GM12878 (cell line): ENCODE measurements at places on chromosomes 5 and 9.

- DNase-seq = no peak
These were observed 18.8 kb downstream of the NANS start for GRCh38 chr9:98075332-98075805.

DNA sequence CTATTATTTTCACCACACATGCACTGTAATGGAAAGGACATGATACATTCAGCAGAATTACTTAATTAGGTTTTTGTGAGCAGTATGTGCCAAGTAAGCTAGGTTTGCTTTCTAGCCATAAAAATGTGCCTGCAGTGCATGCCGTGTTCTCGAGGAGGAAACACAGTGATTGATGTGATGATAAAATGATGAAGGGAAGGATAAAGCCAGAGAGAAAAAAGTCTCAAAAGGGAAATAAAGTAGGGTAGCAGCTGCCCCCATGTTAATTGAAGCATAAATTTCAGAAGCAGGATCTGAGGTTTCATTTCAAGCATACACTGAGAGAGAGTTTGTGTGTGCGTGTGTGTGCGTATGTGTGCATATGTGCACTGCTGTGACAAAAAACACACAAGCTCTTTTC, 714.2 kb upstream of the C9orf72 start:
- DNase-seq = no peak

DNA sequence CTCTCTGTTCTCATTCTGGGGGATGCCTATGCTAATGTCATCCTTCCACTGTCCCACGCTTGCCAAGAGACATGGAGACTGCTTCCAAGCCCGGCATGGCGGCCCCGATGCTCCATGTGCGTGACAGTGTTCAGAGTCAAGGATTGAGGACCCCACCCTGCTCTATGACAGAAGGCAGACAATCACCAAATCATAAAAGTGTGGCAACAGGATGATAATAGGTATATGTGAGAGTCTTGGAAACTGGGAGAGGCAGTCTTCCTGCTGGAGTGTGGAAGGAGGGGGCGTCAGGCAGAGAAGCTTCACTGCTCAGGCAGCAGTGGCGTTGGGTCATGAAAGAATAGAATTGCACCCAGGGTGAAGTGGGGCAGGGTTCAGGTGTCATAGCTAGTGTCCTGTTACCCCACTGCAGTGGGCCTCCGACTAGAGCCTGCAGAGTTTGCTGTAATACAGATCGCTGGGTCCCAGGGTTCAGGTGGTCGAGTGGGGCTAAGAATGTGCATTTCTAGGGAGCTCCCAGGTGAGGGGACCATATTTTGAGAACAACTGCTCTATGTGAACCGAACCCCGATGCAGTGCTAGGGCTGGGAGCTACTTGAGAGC, 12.5 kb upstream of the GADD45G start:
- DNase-seq = no peak

- DNase-seq = no peak
These were observed 384.6 kb upstream of the CD180 start for GRCh38 chr5:67581203-67581602.

DNA sequence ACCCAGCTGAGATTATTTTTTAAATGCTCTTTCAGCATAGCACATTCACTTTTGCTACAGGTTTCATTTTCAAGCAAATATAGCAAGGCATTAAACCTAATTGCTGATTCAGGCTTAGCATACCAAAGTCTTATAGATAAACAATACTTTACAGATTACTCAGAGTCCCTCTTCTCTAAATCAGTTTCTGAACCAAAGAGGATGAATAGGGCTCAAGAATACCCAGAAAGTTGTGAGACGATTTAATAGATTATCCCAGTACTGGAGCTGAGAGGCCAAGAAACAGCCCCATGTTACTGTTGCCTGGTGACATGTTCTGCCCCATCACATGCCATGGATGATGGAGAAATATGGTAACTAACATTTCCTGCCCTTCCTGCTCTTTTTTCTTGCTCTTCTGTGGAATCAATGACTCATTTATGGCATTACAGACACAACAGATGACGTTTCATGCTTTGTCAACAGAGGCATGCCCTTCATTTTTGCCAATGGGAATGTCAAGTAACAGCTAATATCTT, 18.1 kb upstream of the SSBP2 start:
- no peak for DNase-seq

GRCh38 chr9:8864545-8864896, 1064.9 kb upstream of the DMAC1 start:
- no peak for DNase-seq

GRCh38 chr9:28215536-28216299, 642.4 kb upstream of the C9orf72 start:
- DNase-seq = no peak

- no peak for DNase-seq
These were observed 94.7 kb downstream of the SERINC5 start for GRCh38 chr5:80161165-80161564.

GRCh38 chr5:96111080-96111756, 149.6 kb upstream of the ELL2 start:
- DNase-seq = no peak

DNA sequence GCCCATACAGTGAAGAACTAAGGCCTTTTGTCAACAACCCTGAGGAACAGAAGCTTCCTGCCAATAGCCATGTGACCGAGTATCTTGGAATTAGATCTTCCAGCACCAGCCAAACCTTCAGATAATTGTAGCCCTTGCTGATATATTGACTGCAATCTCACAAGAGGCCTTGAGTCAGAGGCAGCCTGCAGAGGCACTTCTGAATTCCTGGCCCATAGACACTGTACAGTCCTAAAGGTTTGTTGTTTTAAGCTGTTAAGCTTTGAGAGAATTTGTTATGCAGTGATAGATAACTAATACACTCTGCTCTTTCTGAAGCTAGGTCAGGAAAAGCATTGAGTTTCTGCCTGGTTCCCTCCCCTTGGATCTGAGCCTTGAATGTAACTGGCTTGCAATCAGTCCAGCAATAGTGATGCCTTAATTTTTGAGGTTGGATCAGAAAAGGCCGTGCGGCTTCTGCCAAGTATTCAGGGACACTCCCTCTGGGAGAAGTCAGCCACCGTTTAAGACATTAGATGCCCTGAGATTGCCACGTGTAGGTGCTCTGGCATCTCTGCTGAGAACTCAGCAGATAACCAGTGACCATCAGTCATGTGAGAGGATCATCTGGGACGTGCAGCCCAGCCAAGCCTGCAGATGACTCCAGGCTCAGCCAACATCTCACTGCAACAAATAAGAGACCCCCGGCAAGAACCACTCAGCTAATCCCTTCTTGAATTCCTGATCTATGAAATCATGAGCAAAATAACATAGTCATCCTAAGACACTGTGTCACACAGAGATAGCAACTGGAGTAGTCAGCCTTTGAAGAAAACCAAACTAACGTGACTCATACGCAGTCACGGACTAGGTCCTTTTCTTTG, 126.8 kb upstream of the STC2 start:
- DNase-seq = no peak

- DNase-seq = no peak
These were observed 9.8 kb downstream of the KIF12 start for GRCh38 chr9:114089206-114089840.

GRCh38 chr9:37953775-37954437, 50.0 kb upstream of the SLC25A51 start:
- DNase-seq = peak; percentile 80

- no peak for DNase-seq
These were observed 86.4 kb downstream of the AMBP start for GRCh38 chr9:113991714-113992113.

DNA sequence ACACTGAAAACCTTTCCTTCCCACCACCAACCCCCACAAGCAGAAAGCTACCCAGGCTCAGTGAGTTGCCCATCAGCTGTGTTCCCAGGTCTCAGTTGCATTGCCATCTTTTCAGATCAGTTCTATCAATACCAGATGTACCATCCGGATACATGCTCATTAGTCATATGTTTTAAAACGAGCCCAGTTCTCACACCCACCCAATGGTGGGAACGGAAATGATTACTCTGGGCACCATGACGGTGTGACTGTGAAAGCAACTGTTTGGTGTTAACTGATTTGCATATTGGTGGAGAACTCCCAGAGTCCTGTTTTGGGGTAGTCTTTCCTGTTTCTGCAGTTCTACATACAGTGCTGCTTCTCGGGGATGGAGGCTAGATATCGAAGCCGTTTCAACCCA, 212.3 kb downstream of the TRIM36 start:
- DNase-seq = peak; percentile 48

DNA sequence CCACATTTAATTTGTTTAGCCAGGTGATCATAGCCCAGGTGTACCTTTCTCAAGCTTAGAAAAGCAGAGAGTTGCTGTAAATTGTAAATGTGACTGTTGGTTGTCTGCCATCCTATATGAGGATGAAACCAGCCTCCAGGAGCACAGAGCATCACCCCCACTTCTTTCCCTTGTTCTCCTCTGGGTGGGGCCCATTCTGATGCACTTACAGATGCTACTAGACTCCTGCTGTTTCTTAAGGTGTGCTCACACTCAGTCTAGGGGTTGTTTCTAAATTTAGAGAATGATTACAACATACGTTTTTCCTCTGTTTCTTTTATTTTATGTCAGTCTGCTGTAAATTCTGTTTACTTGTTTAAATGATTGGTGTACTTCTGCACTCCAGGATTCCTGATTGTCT, 10.5 kb downstream of the PTCD2 start:
- DNase-seq = no peak

DNA sequence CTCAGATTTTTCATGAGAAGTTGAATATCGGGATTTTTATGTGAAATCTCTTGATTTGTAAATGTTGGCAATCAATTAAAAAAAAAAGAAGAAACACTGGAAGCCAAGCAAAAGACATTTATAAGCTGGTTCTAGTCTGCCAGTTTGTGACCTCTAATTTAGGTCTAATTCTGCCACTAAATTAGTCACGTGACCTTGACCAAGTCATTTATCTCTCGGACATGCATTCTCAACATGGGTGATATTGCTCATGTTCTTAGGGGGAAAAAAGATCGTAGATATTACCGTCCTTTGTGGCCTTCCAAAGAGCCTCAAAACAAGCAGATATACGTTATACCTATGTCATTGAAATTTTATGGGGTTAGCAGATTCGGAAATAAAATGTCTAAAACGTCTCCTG, 52.9 kb upstream of the PTPDC1 start:
- DNase-seq = no peak

- DNase-seq = no peak
These were observed 112.1 kb downstream of the NUDT12 start for GRCh38 chr5:103450333-103451061.

GRCh38 chr9:11966786-11967185, 726.4 kb upstream of the TYRP1 start:
- no peak for DNase-seq

GRCh38 chr5:1057485-1058082, 49.0 kb downstream of the NKD2 start:
- no peak for DNase-seq

DNA sequence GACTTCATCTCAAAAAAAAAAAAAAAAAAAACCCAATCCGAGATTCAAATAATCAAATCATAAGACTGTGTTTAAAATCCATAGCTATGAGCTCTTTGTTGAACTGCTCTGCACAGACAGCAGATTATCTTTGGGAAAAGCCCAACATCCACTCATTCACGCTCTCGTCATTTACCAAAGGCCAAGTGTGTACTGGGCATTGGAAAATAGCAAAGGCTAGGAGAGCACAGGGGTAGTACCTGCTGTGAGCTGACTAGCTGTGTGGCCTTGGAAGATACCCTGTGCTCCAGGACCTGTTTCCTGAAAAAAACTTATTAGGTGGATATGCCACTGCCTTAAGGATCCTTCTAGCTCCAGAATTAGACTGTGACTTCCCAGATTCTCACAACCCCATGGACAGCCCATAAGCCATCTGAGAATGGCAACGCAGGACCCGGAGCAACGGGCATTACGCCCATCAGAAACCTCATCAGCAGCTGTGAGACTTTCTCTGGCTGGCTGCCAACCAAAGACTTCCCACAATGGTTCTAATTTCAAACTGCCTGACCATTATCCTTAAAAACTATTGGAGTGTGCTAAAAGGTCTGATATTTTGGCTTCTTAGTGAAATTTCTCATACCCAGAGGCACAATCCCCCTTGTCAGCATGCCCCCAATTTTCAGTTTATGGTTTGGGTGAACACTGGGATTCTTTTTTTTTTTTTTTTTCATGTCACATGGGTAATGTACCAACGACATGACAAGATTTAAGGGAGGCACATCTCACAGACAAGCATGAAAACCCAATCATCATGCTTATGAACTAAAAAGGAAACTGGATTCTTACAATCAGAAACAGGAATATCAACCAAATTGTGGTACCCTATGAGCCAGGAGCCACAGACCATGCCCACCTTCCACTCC, 16.8 kb downstream of the SERINC5 start:
- DNase-seq = no peak

DNA sequence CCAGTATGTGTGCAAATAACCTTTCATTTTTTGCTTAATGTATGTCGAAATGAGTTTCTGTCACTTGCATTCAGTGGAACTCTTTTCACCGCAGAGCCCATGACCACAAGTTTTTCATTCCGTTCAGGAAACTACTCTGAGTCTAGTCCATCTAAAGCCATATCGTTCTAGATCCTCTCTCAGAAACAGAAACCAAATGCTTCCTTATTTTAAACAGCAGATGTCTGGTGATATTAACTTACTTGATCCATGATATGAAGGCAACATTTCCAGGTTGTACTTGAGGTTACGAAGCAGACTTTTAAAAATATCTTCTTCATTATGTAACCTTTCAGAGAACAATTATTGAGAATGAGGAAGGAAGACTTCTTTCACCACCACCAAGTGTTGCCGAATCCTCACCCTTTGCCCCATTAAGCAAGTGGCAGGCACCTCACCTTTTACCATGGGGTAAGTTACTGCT, 72.4 kb upstream of the GNAQ start:
- no peak for DNase-seq

- no peak for DNase-seq
These were observed 43.7 kb downstream of the PSD2 start for GRCh38 chr5:139839232-139839815.

DNA sequence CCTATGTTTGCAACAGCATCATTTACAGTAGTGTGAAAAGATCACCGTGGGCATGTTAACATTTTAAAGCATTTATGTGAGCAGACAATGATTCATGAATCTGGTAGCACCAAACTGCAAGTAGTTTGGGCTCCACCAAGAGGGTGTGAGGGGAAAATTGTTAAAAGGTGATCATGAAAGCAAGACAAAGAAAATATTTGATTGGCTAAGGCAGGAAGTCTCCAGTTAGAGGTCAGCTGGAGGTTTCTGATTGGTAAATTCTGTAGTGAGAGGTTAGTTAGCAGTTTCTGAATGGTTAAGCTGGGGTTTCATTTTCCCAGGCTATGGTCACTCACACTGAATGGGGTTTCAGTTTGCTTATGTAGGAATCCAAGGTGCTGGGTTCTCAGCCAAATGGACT, 13.5 kb upstream of the DRD1 start:
- peak; percentile 30 for DNase-seq
